Activated T-helper 9 cell treated with anti-CD3 and anti-CD28 coated beads, Interleukin-2, amount 50 U/mL, for 16 hours (primary cell): ENCODE measurements at places on chromosomes 1 and 21.
A peak's percentile ranks its signal among the peaks of the same experiment; 100 is the strongest.

- DNase-seq, result peak; percentile 67
These were observed 9.8 kb upstream of the SFN start for GRCh38 chr1:26853156-26853555.

DNA sequence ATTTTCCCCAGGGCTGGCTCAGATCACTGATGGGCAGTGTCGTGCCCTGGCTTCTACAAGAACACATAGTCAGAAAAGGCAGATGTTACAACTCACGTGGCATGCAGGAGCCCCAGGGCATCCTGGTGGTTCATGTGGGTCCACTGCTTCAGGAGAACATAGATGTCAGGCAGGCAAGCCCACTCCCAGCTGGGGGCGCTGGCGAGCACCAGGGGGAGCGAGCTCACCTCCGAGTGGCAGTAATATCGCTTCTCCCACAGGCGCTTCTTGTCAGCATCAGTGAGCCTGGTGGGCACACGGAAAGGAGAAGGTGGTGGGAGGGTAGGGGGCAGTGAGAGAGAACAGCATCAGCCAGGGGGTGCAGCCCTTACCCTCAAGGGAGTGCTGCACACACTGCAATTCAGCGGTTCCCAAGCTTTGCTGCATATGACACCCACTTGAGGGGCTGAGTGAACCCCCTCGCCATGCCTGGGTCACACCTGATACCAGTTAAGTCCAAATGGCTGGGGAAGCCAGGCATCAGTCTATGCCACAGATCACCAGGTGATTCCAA is 34.3 kb upstream of the PPP1R15B start:
- DNase-seq, result peak; percentile 17

DNA sequence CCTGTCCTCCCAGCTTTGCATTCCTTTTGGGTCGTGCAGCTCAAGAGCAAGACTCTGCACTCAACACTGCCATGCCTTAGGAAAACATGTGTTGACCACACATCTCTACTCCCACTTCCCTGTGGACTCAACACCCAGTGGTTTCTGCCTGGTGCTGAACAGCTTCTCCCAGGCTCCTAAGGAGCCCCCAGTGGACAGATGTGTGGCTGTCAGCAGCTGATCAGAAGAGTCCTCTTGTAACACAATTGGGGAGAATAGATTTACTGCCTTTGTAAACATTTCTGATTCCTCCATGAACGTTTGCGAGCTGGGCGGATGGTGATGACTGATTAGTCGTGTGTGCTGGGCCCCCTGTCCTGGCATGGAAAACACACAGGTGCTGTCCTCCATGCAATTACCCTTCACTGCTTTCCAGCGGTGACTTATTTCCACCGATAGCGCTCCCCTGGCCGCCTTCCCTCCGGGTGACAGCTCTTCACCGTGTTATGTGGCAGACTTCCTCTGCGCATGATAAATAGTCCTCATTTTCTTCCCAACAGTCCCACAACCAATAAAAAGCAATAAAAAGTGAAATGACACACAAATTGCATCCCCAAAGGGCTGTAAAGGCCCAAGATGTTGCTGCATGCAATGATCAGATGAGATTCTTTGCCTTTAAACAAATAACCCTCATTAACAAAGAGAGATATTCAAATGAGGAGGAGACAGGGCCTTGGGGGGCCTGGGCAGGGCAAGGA is 249.4 kb upstream of the AJAP1 start:
- no peak for DNase-seq

DNA sequence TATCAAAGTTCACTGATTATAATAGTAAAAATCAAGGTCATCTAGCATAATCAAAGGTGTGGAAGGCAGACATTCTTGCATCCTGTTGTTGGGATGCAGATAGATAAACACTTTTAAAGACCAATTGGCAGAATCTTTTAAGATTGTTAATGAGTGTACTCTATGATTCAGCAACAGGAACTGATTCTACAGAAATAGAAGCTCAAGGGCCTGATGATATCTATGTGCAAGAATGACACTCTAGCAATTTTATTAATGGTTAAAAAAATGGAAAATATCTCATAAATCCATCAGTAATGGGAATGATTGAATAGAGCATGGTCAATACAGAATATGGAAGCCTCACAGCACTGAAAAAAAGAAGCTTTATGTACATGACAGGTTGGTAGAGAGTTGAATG is 2.2 kb upstream of the ATP1A4 start:
- no peak for DNase-seq

GRCh38 chr1:66613187-66613586 is 79.2 kb downstream of the SGIP1 start:
- no peak for DNase-seq

DNA sequence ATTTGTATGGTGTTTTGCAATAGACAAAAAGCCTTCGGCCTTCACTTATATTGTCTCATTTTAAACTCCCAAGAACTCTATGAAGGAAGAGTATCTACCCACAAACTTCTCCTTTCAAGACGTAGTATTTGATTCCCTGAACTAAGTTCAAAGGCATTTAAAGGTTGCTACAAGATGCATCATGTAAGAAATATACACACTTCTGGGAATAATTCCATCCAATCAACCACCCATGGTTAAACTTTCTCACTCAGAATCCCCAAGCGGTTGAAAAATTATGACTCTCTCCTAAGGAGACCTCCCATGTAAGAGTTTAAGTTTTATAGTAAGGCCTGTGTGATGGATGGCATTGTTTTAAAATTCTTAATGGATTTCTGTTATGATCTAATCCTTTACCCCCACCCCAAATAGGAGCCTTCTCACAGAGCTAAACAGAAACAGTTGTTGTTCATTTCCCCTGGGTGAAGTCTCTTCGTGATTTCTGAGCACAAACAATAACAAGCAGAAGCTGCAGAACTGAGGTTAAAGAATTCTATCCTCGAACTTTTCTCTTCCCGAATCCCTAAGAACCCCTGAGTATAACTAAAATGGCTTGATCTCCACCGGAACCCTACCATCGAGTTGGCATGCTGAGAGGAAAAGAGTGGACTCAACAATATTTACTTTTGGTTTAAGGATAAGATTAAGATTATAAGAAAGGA is 185.0 kb downstream of the TGFBR3 start:
- DNase-seq, result no peak

- no peak for DNase-seq
These were observed 673.6 kb downstream of the PTPRU start for GRCh38 chr1:29909962-29910361.

- no peak for DNase-seq
These were observed 22.6 kb downstream of the PLEKHM2 start for GRCh38 chr1:15706751-15707150.

- DNase-seq, result no peak
These were observed 21.1 kb downstream of the FYB2 start for GRCh38 chr1:56798053-56798471.

GRCh38 chr1:161473348-161473747 is 31.9 kb upstream of the FCGR2A start:
- no peak for DNase-seq

- DNase-seq, result no peak
These were observed 126.1 kb upstream of the CACHD1 start for GRCh38 chr1:64343823-64344190.

DNA sequence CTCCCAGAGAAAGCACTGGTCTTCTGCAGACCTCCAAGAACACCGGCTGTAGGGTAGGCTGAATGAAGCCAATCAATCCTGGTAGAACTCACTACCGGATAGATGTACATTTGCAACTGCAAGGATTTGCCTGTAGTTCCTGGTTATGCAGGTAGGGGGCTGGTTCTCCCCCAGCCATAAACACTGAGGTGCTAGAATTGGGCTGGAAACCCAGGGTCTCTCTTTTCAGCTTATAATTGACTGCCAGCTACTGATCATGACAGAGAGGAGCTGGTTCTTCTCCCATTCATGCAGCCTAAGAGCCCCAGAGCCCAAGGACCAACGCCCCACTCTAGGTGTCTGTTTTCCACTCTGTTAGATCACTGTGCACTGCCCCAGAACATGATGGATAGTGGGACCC is 21.5 kb upstream of the MTARC2 start:
- DNase-seq, result no peak

GRCh38 chr1:2314273-2314802 is 77.0 kb downstream of the MORN1 start:
- DNase-seq, result no peak

DNA sequence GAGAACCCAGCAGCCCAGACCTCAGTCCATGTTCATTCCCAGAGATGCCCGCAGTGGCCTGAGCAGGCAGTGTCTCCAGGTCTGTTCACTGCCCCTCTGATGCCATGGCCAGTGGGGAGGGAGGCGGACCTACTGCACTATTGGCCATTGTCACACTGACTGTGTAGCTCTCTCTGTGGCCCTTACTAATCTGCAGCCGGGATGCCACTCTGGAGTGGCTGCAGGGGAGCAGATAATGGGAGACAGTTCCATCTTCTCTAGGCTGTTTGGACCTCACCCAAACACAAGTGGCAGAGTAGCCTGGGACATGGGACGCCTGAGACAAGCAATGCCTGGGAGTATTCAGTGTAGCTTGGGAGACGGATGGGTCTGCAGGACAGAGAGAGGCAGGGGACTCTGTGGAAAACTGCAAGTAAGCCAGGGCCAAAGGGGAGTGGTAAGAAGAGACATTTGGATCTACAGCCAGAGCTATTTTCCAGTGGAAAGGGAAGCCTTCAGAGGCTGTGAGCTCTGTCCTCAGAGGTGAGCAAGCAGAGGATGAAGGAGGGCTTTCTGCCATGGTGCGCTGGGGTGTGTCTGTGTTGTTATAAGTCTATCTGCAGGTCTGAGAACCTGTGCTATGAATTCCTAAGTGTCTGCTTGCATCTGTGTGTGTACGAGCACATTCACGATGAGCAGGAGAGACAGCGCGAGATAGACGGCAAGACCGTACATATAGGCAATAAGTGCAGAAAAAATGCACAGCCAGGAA is 26.7 kb downstream of the DMBX1 start:
- no peak for DNase-seq

DNA sequence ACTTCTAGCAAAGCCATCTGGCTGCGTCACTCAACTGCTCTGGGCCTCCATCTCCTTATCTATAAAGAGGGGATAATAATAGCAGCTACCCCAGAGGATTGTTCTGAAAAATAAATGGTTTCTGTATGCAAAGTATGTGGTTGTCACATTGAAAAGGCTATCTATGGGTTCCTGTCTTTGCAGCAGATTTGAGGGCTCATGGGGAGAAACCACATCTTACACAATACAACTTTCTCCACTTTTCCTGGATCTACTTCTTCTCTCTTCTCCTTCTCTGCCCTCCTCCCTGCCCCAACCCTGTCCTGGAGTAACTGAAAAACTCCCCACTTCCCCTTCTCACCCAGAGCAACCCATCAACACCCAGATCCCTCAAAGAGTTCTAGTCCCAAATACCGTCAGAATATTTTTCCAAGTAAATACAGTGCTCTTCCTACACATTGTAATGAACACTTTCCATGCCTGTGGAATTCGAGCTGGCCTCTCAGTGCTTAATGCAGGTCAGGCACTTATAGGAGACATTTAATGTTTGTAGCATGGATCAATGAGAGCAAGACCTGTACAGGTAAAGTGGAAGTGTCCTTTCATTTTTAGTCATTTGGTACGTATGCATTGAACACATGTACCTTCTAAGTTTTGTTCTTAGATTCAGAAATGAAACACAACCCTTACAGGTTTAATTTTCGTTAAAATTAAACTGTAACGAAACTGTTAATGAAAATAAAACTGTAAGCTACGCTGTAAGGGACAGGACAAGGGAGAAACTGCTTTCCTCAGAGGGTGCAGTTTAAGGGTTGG is 131.9 kb downstream of the AK5 start:
- no peak for DNase-seq

GRCh38 chr1:63134501-63135173 is 187.7 kb upstream of the FOXD3 start:
- no peak for DNase-seq

DNA sequence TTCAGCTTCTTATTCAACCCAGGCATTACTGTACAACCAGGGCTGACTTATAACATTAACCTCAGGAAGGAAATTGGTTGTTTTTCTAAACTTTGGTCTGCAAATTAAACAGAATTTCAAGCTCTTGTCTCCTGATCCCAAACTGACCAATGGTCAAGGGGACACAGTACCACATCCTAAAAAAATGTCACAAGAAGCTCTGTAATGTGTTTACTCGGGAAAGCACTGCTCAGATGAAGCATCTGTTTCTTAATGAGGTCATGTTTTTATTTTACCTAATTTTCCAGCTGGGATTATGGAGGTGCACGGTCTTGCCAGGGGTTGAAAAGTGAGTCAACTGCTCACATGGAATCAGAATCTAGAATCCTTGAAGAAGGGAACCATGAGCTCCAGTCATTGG is 18.7 kb downstream of the ADAMTS5 start:
- no peak for DNase-seq

DNA sequence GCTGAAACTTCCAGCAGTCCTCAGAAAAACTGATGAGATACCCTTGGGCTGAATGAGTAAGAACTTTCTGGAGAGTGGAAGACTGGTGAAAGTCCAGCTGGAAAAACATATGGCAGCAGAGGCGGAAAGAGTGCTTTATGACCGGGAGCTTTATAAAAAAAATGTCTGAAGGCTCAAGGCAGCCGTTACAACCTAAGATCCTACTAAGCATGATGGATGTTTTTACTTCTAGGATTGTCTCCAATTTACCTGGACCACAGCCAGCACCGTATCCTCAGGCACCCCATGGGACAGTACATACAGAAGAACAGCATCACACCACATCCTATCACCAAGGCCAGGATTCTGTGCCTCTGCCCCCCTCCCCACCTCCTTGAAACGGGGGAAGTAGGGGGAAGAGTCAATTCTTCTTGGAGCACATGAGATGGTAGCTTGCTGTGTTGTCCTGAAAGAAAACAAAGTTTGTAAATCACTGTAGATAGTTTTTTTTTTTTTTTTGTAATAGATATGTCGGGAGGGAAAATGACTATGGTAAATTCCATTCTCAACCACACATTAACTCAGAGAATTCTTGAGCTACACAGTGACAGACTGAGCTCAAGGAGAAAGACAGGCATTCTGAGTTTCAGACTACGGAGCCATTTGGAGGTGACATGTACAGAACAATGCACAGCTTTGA is 11.8 kb upstream of the IRF2BP2 start:
- DNase-seq, result no peak

- no peak for DNase-seq
These were observed 149.4 kb downstream of the TRABD2B start for GRCh38 chr1:47847763-47848162.

DNA sequence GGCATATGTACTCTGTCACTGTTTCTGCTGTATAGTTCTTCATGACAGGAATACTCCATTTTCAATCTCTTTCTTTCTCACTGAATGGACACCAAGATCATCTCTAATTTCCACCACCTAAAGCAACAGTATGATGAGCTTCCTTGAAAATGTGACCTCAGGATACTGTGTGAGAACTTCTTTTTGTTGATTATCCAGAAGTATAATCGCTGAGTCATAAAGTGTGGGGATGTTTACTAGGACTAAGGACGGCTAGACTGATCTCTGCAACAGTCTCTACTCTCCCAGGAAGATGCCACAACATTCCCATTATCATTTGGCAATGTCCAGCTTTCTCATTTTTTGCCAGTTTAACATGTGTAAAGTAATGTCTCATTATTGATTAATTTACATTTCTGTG is 70.3 kb downstream of the TNFSF18 start:
- DNase-seq, result no peak

GRCh38 chr1:159829822-159830465 is 3.3 kb downstream of the SLAMF8 start:
- no peak for DNase-seq

- DNase-seq, result no peak
These were observed 16.0 kb upstream of the OVAAL start for GRCh38 chr1:180542838-180543145.

GRCh38 chr1:43058545-43059360 is 100.1 kb upstream of the SLC2A1 start:
- DNase-seq, result no peak
